ENCODE measurements at places on chromosomes 16 and 17.

DNA sequence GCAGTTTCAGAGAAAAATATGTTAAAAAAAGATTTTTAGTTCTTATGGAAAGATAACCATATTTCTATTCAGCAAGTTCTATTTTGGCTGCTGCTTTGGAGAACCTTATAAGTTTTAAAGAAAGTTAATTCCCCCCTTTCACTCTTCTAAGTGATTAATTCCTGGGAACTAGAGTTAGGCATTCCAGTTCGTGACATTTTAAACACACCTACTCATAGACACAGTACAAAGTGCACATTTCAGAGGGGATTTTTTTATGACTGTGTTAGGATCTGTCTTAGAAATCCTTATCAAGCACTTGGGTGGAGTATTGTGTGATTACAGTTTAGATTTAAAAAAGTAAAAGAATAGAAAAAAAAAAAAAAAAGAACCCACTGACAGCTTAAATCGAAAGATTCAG is 3.5 kb upstream of the CDH11 start:
- no peak for DNase-seq

GRCh38 chr17:81291662-81292061 is 3.4 kb downstream of the SLC38A10 start:
- DNase-seq, result no peak

GRCh38 chr17:37475731-37476420 is 13.8 kb upstream of the DUSP14 start:
- no peak for DNase-seq

DNA sequence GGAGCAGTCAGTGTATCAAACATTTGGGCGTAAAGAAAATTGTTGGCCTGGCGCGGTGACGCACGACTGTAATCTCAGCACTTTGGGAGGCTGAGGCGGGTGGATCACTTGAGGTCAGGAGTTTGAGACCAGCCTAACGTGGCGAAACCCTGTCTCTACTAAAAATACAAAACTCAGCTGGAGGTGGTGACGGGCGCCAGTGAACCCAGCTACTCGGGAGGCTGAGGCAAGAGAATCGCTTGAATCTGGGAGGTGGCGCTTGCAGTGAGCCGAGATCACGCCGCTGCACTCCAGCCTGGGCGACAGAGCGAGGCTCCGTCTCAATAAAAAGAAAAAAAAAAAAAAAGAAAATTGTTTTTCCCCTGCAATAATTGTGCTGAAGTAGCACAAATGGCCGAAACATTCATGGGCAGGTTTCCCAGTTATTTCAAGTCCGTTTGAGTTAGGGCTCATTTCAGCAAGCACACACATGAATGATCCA is 1.4 kb downstream of the GCSH start:
- DNase-seq, result no peak

GRCh38 chr17:66799849-66800537 is 34.9 kb upstream of the CACNG5 start:
- no peak for DNase-seq

GRCh38 chr16:4320571-4321137 is 4.8 kb downstream of the GLIS2 start:
- no peak for DNase-seq

Measured in hippocampal formation (tissue), 2 donors.